Thoracic aorta (tissue), 2 donors: ENCODE measurements at places on chromosomes 4 and X. TPM values are rescaled to one million over a fixed set of nuclear protein-coding genes. Genes with fewer than 3 reads are reported as not detected.

The STK26 gene
- 11.1 TPM for total RNA-seq

GRCh38 chrX:131649741-131650140, 105.9 kb downstream of the OR13H1 start:
- no peaks in the 10 kb centered on the region for H3K36me3 ChIP-seq
- no peaks in the 10 kb centered on the region for H3K4me1 ChIP-seq
- no peak overlapping the region for H3K4me3 ChIP-seq
- no peaks in the 10 kb centered on the region for H3K27me3 ChIP-seq

- H3K27ac ChIP-seq, result no peak overlapping the region
- H3K36me3 ChIP-seq, result no peaks in the 10 kb centered on the region
- no peak overlapping the region for H3K4me3 ChIP-seq
- no peaks in the 10 kb centered on the region for H3K27me3 ChIP-seq
- DNase-seq, result no peak
Observed at GRCh38 chrX:147927256-147927655, 15.5 kb downstream of the FMR1 start.

The HS3ST1 gene
- total RNA-seq, result 0.14 TPM

GRCh38 chr4:84691170-84691691, 108.3 kb downstream of the CDS1 start:
- peaks cover 22% of the 10 kb centered on the region for H3K36me3 ChIP-seq
- no peaks in the 10 kb centered on the region for H3K27me3 ChIP-seq
- no peak overlapping the region for H3K4me3 ChIP-seq
- H3K27ac ChIP-seq, result no peak overlapping the region
- no peak for DNase-seq

- H3K4me1 ChIP-seq, result peaks cover 27% of the 10 kb centered on the region
- H3K27ac ChIP-seq, result no peak overlapping the region
- no peaks in the 10 kb centered on the region for H3K36me3 ChIP-seq
- peak overlapping the region; percentile 56 for H3K4me3 ChIP-seq
- no peak for DNase-seq
Observed at GRCh38 chr4:94934201-94934600, 176.4 kb downstream of the BMPR1B start.

The CACNA1F gene
- not detected for total RNA-seq

The PNMA5 gene
- not detected for total RNA-seq

GRCh38 chrX:107861056-107861455, 35.4 kb downstream of the MID2 start:
- no peak for DNase-seq
- no peaks in the 10 kb centered on the region for H3K36me3 ChIP-seq
- no peak overlapping the region for H3K27ac ChIP-seq
- no peak overlapping the region for H3K4me3 ChIP-seq
- no peaks in the 10 kb centered on the region for H3K27me3 ChIP-seq
- H3K4me1 ChIP-seq, result no peaks in the 10 kb centered on the region

DNA sequence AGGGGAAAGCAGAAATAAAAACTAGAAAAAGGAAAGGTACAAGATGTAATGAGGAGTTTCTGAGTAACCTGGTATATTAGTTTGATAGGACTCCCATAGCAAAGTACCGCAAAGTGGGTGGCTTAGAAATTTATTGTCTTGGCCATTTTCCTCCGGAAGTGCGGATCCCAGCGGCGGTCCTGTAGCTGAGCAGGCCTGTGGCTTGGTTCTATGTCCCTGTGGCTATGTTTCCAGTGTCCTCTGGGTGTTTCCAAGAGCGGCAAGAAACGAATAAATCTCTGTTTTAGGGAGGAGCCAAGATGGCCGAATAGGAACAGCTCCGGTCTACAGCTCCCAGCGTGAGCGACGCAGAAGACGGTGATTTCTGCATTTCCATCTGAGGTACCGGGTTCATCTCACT, 44.0 kb upstream of the LDB2 start:
- no peak for DNase-seq
- no peaks in the 10 kb centered on the region for H3K27me3 ChIP-seq
- no peaks in the 10 kb centered on the region for H3K4me1 ChIP-seq
- no peak overlapping the region for H3K27ac ChIP-seq
- H3K4me3 ChIP-seq, result no peak overlapping the region
- H3K36me3 ChIP-seq, result no peaks in the 10 kb centered on the region

DNA sequence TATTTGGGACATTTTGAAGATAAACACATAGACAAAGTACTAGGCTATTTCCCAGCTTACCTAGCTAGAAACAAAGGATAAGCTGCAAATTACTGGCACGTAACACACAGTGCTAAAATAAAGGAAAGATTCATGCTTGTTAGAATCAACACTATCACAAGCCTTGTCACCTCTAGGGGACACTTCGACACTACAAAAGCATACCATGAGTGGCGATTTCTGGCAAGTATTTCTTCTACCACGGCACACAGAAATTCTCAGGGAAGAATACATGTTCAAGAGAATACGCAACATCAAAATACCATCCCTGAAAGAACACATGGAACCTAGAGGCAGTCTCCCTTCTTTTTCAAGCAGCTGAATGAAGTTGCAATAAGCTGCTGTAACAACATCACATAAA, 5.1 kb downstream of the MECP2 start:
- H3K27ac ChIP-seq, result no peak overlapping the region
- H3K36me3 ChIP-seq, result no peaks in the 10 kb centered on the region
- H3K4me3 ChIP-seq, result no peak overlapping the region
- no peak for DNase-seq
